ENCODE measurements at places on chromosomes 12 and 14. TPM values are rescaled to one million over a fixed set of nuclear protein-coding genes. Genes with fewer than 3 reads are reported as not detected.

Gene DCN
- 217 TPM for total RNA-seq

Gene TMPRSS12
- not detected for total RNA-seq

Gene ADAMTS20
- not detected for total RNA-seq

Gene TSPAN9
- 11.1 TPM for total RNA-seq

Gene NOP9
- 8.8 TPM for total RNA-seq

Gene FAM90A1
- 0.55 TPM for total RNA-seq

Gene KCNC2
- 0.09 TPM for total RNA-seq

Gene GUCY2C
- 0.08 TPM for total RNA-seq

Gene FBXO33
- 6.9 TPM for total RNA-seq

Gene PPP1R36
- total RNA-seq: 3.4 TPM

Gene CNTN1
- 1.4 TPM for total RNA-seq

Gene LRRC10
- not detected for total RNA-seq

Gene MEG3
- total RNA-seq: 104 TPM

Gene MGST1
- total RNA-seq: 55.2 TPM

Gene PAPLN
- 5.3 TPM for total RNA-seq

Gene PROX2
- total RNA-seq: not detected

Gene RPS6KL1
- 5.7 TPM for total RNA-seq

Gene ENDOU
- total RNA-seq: not detected

Gene MSRB3
- total RNA-seq: 4.0 TPM

Gene TNFAIP2
- 28.9 TPM for total RNA-seq

Gene AKAP6
- total RNA-seq: 2.2 TPM

Gene SETD1B
- total RNA-seq: 13.0 TPM

Gene MIP
- not detected for total RNA-seq

Gene PCED1B
- 1.6 TPM for total RNA-seq

Gene CNPY2
- total RNA-seq: 45.3 TPM

Gene SLC5A8
- not detected for total RNA-seq

Gene MPHOSPH9
- 12.4 TPM for total RNA-seq

Gene CMKLR1
- total RNA-seq: 3.6 TPM

Gene SRSF5
- 128 TPM for total RNA-seq

Gene NOVA1
- total RNA-seq: 2.1 TPM

Gene C14orf39
- total RNA-seq: not detected

Gene KRT79
- total RNA-seq: not detected

Gene CLEC1B
- total RNA-seq: not detected

Gene RFX4
- 0.24 TPM for total RNA-seq

Gene DEGS2
- total RNA-seq: 5.4 TPM

Gene RHEBL1
- not detected for total RNA-seq

Gene BAZ1A
- 6.8 TPM for total RNA-seq

Gene ATG14
- total RNA-seq: 5.6 TPM

Gene EIF2S3B
- 0.55 TPM for total RNA-seq

Gene HRK
- total RNA-seq: 0.16 TPM

Gene TAS2R9
- total RNA-seq: not detected

Gene BEGAIN
- 12.3 TPM for total RNA-seq

Gene NPFF
- total RNA-seq: not detected

Gene IRAK3
- 1.5 TPM for total RNA-seq

Gene HCAR2
- not detected for total RNA-seq

Gene LALBA
- not detected for total RNA-seq

Gene PPP1R1A
- 5.3 TPM for total RNA-seq

Gene TAS2R7
- not detected for total RNA-seq

Gene KLRD1
- total RNA-seq: 0.69 TPM

Gene INHBC
- total RNA-seq: not detected

Measured in pancreas (tissue), 10 donors.